ENCODE measurements at places on chromosomes 3 and 15. TPM values are rescaled to one million over a fixed set of nuclear protein-coding genes. Genes with fewer than 3 reads are reported as not detected.

GRCh38 chr15:67307156-67307555, 52.6 kb downstream of the IQCH start:
- DNase-seq: no peak

DNA sequence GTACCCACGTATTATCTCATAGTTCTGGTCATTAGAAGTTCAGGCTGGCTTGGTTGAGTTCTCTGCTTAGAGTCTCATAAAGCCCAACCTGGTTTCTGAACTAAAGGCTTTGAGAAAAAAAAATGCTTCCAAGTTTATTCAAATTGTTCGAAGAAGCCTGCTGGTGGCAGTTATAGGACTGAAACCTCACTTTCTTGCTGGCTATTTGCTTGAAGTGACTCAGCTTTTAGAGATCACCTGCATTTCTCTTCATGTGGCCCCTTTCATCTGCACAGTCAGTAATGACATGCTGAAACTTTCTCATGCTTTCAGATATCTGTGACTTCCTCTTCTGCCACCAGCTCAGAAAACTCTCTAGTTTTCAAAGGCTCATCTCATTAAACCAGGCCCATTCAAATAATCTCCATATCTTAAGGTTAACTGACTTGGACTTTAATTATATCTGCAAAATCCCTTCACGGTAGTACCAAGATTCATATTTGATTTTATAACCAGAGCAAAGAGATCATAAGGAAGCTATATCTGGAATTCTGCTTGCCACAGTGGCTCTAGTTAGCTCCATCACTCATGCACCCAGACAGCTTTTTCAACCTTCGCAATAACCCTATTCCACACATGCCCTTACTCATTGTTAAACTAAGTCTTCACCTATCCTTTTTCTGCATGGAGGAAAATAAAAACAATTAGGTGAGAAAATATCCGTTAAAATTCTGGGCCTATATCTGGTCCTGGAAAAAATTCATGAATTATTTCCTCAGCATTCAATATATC, 433.8 kb upstream of the CBLB start:
- DNase-seq: no peak

The CSNK1G1 gene
- 26.2 TPM for total RNA-seq

DNA sequence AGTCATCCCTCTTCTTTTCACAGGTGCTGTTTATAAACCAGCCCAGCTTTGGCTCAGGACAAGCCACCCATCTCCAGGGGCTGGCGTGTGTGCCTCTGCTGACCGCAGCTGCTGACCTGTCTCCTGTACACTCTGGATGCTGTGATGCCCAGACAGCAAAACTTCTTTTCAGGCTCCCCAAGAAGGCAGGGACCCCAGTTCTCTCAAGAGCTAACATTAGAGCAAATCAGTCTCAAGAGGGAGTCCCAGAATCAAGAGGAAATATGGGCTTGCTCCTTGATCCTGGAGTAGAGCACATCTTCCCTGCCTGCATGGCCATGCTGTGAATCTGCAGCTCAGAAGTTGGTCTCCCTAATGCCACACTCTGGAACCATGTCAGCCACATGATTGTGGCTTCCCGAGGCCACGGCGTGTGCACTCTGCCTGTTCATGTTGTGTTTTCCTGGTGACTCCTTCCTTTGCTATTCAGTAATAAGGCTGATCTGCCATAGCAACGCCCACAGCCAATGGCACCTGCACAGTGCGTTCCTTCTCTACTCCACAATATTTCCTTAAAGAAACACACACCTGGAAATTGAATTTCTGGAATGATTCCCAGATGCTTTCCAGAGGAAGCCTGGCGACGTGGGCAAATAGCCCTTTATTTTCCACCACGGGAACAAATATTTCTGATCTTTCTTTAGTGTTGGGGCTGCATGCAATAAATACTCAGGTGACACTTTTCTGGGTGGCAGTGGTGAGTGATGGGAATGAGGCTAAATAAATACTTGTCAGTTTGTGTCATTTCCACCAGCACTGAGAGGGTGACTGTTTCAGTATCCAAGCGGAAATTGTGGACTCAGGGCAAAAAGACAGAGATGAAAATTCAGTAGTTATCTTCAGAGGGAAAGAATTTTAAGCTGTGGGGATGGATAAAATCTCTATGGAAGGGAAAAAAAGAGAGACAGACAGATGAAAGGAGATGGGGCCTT, 21.9 kb upstream of the THSD4 start:
- DNase-seq: no peak

GRCh38 chr15:98599909-98600691, 48.2 kb upstream of the IGF1R start:
- peak; percentile 67 for DNase-seq

DNA sequence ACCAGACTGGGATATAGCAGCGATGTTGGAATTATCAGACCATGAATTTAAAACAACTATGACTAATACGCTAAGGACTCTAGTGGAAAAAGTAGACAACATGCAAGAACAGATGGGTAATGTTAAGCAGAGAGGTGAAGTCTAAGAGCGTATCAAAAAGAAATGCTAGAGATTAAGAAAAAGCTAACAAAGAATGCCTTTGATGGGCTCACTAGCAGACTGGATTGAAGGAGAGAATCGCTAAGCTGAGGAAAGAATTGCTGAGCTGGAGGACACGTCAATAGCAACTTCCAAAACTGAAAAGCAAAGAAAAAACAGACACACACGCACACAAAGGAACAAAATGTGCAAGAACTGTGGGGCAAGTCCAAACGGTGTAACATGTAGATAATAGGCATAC, 20.0 kb upstream of the CMTM6 start:
- DNase-seq: no peak

The CPA3 gene
- total RNA-seq: not detected

The JMJD7 gene
- total RNA-seq: 54.3 TPM

Measured in activated naive CD8-positive, alpha-beta T cell treated with anti-CD3 and anti-CD28 coated beads, Interleukin-2, amount 10 ng/mL, durations not matched to agents 7 days and 5 days (primary cell).